ENCODE measurements at places on chromosomes 7 and 10.

DNA sequence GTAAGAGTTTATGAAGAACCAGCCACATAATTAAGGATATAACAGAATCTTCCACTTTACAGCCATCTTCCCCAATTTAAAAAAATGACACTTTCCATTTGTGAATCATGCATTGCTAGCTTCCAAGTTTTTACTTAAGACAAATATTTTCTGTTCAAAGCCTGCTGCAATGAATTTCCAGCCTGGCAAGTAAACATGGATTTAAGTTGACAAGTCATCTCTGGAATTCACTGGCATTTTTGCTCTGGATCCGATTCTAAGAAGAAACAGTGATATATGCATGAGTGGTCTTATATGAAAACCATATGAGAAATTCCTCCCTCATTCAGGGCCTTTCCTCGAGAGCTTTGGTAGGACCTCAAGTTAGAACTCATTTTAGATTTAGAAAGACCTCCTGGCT lies 116.1 kb upstream of the CDCA7L start:
- DNase-seq = no peak

DNA sequence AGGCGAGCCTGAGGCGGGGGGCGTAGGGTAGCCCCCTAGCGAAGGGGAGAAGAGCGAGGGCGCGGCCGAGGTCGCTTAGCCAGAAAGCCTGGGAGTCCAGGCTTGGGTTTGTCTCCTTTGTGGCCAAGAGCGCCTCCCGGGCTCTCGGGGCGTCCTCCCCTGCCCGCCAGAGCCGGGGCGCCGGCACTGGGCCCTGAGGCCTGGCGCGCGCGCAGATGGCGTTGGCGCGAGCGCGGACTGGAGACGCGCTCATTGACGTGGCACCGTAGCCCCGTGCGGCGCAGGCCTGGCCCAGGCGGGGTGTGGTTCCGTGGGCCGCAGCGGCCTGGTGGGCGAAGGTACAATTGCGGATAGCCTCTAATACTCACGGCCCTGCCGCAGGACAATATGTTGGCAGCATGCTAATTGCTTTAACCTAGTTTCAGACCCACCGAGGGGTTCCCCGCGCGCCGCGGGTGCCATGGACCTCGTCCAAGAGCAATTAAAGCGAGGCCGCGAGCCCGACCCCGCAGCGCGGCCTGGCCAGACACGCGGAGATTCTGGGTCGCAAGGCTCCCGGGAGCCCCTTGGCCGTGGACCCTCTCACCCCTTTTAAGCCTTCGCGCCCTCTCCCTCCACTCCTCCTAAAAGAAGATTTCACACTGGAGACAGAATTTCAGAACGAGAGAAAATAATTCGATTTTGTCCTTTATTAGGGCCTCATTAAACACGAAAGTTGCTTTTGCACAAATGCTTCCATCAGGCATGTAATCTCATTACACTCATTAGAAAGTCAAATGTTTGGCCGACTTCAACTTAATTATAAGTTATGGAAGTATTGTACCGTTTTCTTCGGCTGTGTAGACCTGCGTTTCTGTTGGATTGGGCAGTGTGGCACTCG lies 3.1 kb downstream of the PTF1A start:
- no peak for DNase-seq

GRCh38 chr7:152076940-152077933 lies 51.8 kb downstream of the GALNT11 start:
- no peak for DNase-seq

GRCh38 chr7:100893910-100894721 lies 1.6 kb downstream of the ACHE start:
- DNase-seq = no peak

- no peak for DNase-seq
These were observed 44.8 kb upstream of the DNAAF5 start for GRCh38 chr7:681551-682307.

DNA sequence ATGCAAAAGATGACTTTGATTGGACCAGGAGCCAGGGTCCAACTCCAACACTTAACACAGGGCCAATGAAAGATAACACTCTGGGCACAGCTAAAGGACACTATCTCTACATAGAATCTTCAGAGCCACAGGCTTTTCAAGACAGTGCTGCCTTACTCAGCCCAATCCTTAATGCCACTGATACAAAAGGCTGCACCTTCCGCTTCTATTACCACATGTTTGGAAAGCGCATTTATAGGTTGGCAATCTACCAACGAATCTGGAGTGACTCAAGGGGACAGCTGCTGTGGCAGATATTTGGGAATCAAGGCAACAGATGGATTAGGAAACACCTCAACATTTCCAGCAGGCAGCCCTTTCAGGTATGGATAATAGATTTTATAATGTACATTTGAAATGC lies 160.7 kb downstream of the MALRD1 start:
- no peak for DNase-seq

DNA sequence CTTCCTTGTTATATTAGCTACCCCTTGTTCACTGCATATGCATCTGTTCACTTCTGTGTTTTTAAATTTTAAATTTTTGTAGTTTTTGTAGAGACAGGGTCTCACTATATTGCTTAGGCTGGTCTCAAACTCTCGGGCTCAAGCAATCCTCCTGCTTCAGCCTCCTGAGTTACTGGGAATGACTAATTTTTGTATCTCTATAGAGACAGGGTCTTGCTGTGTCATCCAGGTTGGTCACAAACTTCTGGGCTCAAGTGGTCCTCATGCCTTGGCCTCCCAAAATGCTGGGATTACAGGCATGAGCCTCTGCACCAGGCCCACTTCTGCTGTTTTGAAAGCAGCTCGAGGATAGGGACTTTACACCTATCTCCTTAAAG lies 64.6 kb downstream of the PRTFDC1 start:
- no peak for DNase-seq

DNA sequence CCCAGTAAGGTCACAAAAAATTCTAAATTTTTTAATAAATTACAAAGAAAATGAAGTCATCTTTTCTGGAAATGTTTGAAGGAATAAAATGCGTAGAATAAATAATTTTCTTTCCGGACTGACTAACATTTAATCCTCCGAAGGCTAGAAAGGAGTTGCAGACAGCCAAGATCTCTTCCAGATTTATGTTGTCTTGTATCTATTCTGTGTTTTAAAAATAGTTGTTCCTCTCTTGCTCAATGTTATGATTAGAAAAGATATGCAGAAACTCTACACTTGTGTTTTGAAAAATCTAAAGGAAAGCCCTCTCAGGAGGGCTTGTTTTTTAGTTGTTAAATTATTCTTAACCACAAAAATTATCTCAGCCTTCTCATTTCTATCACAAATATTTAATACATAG lies 70.7 kb downstream of the MACC1 start:
- DNase-seq = no peak

GRCh38 chr10:100995181-100995580 lies 4.4 kb upstream of the LZTS2 start:
- DNase-seq = no peak

All from Caki2 (cell line).